Brain (organoid and tissue), 16 donors: ENCODE measurements at places on chromosomes 16 and 17.

GRCh38 chr16:85425074-85425662 is 188.0 kb upstream of the GSE1 start:
- DNase-seq, result no peak

DNA sequence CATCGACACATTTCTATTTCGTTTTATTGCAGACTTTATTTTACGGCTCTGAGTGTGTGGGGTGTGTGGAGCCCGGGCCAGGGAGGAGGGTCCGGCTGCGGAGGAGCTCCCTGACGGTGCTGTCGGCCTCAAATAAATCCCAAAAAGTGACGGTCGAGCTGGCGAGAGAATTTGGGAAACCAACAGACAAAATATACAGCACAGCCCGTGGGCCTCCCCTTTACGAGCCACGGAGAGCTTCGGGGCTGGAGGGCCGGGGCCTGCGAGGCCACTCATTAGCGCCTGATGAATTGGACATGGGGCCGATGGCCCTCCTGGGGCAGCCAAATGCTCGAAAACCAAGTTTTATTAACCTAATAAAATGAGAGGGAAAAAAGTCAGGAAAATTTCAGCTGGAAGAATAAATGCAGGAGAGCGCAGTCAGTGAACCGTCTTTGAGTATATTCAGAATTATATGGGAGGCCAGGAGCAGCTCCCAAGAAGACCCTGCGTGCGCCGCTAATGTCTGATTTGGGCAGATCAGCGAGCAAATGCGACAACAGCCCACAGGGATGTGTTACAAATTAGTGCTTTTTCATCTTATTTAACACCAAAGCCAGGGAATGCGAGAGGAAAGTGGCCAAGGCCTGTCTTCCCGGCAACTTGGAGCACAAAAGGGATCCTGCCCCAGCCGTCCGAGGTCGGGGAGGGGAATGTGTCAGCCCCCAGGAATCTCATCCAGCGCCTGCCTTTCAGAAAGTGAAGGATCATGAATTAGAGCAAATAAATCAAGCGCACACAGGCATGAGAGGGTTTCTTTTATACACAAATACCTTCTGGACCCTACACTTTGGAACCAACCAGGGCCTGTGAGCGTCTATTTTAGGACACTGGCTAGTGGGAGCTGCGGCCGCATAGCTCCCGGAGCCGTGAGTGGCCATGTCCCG is 249.1 kb downstream of the C16orf95 start:
- no peak for DNase-seq

DNA sequence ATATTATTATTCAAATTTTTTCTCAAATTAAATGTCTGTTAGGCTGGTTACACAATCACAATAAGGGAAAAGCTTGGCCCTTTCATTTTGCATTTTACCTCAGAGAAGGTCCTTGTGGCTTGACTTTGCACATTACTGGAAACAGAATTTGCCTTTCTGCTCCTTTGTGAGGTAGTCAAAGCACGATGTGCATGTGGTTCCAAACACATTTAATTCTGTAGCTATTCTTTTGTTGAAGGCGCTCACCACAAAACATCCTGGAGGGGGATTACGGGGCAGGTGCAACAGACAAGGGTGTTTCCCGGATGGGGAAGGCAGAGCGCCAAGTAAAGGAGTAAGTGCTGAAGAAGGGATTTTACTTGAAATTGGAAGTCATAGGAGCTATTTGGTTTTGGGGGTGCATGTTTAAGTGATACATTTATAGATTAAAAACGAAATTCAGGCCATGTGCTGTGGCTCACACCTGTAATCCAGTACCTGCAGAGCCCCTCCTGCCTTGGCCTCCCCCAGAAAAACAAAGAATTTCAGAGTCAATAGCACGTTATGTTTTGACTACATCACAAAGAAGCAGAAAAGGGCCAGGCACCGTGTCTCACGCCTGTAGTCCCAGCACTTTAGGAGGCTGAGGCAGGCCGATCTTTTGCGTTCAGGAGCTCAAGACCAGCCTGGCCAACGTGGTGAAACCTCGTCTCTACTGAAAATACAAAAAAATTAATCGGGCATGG is 31.2 kb upstream of the TENT4B start:
- no peak for DNase-seq

DNA sequence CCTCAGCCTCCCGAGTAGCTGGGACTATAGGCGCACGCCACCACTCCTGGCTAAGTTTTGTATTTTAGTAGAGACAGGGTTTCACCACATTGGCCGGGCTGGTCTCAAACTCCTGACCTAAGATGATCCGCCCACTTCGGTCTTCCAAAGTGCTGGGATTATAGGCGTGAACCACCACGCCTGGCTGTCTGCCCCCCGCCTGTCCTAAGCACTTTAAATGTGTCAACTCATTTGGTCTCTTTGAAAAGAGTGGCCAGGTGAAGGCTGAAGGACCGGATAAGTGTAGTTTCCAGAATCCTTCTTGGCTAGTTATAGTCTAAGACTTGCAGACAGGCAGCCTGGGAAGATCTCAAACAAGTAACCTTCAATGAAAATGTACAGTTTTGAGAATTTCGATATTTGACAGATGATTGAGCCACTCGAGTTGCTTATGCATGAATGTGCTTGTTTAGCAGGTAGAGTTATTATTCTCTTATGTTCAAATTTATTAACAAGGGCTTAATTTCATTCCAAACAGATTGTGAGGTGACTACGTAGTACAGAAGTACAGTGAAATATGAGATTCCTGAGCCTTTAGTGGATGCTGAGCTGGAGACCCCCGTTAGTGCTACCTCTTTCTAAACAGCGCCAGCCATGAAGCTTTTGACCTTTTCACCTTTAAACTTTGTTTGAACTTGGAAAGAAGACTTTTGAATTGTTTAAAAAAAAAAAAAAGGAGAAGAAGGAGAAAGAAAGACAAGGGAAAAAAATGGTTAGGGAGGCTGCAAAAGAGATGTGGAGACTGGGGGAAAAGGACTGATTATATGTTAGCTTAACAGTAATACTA is 164.4 kb upstream of the TBX2 start:
- DNase-seq, result no peak

GRCh38 chr17:14310605-14311004 is 9.7 kb downstream of the HS3ST3B1 start:
- DNase-seq, result no peak

DNA sequence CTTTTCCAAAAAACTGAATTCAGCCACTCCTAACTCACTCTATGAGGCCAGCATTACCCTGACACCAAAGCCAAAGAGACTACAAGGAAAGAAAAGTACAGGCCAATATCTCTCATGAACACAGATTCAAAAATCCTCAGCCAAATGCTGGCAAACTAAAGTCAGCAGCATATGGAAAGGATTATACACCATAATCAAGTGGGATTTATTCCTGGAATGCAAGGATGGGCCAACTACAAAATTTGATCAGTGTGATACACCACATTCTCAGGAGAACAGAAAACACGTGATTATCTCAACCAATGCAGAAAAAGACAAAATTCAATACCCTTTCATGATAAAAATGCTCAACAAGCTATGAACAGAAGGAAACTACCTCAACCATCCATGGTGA is 7.7 kb upstream of the AATK start:
- DNase-seq, result peak; percentile 53

DNA sequence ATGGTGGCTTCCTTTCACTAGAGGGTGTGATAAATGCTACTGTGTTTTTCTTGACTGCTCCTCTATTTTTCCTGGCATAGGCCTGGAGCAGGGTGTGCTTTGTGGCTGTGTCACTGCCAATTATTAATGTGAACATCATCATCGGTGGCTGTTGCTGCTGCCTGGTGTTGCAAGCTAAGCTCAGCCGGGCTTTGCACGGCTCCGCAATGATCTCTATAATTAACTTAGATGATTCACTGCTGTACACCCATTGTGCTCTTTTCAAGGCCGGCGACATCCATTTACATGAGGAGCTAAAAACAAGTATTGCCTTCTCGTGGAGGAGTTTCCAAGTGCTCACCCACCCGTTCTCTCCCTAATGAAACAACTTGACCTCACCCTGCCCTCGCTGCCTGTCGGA is 160.1 kb upstream of the IRX3 start:
- peak; percentile 15 for DNase-seq

GRCh38 chr16:50440991-50441390 is 72.2 kb upstream of the BRD7 start:
- no peak for DNase-seq

- DNase-seq, result no peak
Measured at GRCh38 chr17:56976941-56977608, 856 bp upstream of the SCPEP1 start.

DNA sequence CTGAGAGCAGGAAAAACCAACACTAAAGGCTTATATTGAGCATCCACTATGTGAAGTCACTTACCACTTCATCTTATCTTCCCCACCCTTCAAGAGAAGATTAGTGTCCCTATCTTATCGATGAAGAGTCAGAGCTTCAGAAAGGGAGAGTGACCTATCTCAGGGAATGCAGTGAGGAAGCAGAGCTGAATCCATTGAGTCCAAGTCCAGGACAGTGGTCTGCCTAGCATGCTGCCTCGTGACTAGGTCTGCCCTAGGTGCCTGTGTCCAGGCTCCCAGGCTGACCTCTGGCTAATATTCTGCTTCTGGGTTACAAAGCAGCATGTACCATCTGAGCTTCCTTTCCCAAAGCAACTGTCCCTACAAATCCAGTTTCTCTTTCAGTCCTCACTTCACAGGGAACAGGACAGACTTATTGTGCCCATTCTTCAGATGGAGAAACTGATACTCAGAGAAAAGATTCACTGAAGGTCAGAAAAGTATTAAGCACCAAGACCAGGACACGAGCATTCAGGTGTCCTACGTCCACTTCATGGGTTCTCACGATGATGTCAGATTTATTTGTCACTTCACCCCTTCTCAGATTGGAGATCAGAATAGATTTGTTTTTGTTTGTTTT is 13.3 kb upstream of the FZD2 start:
- no peak for DNase-seq

DNA sequence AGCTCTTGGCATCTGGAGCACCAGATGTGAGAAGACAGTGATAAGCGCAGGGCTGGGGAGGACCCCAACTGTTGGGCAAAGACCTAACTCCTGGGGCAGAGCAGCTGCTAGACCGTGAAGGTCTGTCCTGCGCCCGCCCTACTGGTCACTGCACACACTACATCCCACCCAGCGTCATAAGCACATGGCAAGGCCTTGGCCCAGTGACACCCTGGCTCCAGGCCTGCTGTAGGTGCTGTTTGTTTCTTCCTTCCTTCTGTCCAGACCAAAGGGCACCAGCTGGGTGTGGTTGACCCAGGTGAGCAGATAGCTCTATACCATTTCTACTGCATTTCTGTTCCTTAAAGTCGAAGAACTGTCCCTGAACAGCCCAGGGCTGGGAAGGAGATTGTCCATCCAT is 6.4 kb downstream of the TRPV3 start:
- DNase-seq, result no peak

DNA sequence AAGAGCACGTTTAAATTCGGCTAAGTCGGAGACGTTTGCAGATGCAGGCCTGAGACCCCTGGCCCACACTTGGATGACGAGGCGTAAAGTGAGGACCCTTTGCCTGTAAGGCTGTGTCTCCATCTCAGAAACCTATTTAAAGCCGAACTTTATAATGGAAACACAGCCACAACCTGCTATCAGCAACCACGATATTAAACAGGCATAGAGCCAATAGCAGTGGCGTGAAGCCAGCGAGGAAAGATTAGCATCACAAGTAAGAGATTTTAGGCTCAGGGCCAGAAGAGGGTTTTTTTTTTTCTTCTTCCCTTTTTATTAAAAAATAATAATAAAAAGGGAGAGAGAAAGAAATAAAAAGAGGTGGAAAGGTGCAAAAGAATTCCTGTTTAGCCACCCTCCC is 111.3 kb upstream of the NOL11 start:
- DNase-seq, result peak; percentile 76
